CD4-positive, alpha-beta T cell (primary cell): ENCODE measurements at places on chromosomes 2 and 18. TPM values are rescaled to one million over a fixed set of nuclear protein-coding genes. Genes with fewer than 3 reads are reported as not detected.

- no peak for DNase-seq
These were observed 74.5 kb downstream of the SPRED2 start for GRCh38 chr2:65357959-65358294.

DNA sequence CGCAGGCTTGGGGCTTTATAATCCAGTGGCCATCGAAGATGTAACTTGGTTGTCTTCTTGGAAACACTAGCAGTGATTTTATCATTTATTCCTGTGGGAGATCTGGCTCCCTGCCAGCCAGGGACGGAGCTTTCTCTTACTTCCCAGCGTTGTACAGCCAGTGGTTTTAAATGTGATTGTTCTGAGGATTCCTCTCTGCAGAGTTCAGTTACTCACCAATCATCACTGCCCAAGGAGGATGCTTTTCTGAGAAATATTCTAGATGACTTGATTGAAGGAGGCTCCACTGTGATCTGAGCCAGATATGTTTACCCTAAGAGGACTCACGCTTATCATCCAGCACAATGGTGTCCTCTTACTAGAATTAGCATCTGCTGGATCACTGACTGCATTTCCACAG is 744.3 kb downstream of the RNF144A start:
- no peak for DNase-seq

DNA sequence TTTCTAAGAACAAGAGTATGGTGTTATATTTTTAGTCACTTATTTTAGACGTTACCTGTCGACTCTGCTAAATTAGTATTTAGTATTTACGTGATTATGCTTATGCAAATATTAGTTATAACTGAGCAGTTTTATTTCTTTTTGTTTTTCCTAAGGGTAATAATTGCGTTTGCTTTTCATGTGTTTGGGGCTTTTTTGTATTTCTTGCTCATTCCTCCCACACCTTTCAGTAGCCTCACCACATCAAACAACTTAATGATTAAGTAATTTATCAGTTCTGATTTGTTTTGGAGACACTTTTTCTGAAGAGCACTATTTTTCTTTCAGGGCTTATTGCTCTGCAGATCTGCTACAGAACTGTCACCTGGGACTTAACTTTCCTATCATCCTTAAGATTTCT is 7.5 kb downstream of the SLC4A1AP start:
- no peak for DNase-seq

GRCh38 chr2:62257466-62257865 is 61.6 kb downstream of the B3GNT2 start:
- no peak for DNase-seq

DNA sequence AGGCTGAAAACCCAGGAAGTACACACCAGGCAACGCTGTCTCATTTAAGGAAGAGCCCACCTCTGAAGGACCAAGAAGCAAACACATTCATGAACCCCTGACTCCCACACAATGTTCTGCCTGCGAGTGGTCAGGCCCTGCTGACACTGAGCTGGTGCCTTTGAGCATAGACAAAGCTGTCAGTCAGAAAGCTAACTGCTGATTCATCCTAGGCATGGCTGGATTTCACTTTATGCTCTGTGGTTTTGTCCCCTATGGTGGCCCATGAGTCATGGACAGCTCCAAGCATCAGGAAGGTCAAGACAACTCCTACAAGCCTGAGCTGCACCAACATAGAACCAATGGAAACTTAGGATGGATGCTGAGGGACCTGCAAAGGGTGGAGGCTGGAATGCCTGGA is 78.9 kb downstream of the UXS1 start:
- no peak for DNase-seq

GRCh38 chr2:72847534-72848315 is 21.9 kb upstream of the EXOC6B start:
- no peak for DNase-seq

DNA sequence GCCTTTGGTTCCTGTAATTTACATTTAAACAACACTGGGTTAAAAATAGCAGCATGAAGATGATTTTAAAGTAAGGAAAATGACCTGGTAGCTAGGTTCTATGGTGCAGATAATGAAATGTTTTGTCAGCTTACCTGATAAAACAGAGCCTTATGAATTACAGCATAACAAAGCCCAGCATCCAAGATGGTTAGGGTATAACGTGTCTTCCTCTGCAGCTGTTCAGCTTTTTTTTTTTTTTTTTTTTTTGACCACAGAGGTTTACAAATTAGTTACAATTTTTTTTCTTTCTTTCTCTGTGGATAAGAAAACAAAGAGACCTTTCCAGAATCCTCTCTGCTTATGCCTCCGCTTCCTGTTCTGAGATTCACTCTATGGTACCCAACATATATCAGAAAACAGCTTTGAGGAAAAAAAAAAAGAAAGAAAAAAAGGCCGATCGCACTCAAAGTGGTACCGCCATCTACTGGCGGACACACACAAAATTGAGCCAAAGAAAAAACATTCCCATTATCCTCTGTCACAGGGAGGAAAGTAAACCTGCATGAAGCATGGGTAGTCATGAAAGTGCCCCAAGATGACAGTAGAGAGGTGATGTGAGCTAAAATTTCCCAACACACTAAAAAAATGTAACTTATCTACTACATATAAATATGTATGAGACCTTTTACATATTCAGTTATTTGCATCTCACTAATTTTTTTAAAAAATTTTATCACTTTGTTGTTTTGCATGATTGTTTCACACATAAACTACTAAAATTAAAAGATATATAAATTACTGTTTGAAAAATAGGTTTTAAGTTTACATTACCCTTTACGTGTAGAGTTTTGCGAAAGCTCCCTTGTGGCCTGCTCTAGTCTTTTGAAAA is at the start of gene SCN3A:
SCN3A (minus strand) TSS at position 362 of the 871 bp plus-strand sequence. CDS start 27,656 bp downstream, outside the sequence.
- DNase-seq = no peak

GRCh38 chr2:78431241-78431640 is 594.3 kb upstream of the REG3G start:
- DNase-seq = no peak

DNA sequence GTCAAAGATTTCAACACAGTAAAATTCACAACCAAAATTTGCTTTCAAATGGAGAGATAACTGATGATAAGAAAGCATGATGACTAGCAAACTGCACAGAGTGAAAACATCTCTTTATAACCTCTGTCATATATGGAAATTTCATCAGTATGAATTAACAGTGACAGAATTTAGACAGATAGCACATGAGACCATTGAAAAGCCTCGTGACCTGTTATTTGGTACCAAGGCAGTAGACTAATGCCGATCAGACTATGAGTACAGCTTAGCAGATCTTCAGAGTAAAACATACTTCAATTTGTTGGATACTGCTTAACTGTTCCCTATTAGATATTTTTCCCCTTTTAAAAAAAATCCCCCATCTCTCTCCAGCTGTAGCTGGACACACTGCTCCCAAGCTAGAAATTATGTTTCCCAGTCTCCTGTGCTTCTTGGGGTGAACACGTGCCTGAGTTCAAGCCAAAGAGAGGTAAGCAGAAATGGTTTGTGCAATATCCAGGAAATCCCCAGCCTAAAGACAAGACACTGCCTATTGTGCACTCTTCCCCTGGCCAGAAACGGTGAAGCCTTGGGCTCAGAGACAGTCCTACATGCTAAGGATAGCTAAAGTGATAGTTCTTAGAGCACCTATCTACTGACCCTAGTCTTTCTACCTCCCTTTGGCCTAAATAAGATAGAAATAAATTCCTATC is 256.1 kb downstream of the NCKAP5 start:
- no peak for DNase-seq

GRCh38 chr2:61759005-61759404 is 94.9 kb downstream of the FAM161A start:
- DNase-seq = no peak

- DNase-seq = no peak
These were observed 678.4 kb downstream of the ERBB4 start for GRCh38 chr2:211860224-211860623.

DNA sequence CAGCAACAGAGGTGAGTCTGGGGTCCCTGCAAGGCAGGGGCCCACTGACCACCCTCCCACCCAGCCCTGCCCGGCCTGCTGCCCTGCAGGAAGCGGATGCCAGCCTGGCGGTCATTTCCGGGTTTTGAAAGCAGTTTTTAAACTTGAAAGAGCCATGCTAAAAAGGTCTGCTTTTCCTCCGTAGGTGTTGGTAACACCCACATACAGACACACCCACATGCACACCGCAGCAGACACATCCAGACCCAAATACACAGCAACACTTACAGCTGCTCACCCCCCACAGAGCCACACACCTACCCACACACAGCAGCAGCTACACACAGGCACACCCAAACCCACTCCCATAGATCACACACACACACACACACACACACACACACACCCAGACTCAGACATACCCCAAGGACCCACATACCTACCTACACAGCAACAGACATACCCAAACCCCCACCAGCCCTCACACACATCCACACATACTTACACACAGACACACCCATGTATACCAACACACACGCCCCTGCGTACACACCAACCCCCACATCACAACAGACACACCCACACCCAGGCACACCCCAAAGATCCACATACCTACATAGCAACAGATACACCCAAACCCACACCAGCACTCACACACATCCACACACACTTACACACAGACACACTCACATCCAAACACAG is 7.6 kb downstream of the ZFP36L2 start:
- peak; percentile 67 for DNase-seq

DNA sequence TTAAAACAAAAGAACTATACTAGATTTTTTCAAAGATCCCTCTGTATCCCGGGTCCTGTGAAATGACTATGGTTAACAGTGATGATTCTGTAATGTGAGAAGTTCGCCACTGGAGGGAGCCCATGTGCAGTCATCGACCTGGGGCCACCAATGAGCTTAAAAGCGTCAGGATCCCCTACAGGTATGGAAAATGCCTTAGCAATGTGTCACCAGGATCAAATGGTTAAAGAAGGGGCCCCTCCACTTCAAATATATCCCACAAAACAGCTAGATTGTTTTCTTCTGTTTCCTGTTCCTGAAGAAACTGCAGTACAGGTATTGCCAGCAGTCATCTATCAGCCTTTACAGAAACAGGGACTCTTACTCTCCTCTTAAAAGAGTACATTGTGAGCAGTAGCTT is 15.3 kb downstream of the CHRNA1 start:
- DNase-seq = peak; percentile 62

DNA sequence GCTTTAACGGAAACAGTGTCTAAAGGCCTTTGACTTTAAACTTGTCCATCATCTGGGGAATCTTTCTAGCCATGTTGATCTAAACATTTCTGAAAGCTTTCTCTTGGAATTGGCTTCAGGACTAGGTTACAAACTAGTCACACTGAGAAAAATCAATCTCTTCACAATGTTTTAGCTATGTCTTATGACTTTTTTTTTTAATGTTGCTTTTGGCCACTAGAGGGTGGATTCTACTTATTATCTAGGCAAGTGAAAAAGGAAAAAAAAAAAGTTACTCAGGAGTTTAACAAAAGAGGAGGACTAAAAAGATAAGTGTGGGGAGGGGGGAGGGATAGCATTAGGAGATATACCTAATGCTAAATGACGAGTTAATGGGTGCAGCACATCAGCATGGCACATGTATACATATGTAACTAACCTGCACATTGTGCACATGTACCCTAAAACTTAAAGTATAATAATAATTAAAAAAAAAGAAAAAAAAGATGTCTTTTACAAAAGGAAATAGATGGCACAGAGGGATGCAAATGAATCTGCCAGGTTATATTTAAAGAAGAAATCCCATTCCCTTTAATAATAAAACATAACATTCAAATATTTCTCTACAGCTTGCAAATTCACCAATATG is 160.4 kb upstream of the PID1 start:
- DNase-seq = no peak

DNA sequence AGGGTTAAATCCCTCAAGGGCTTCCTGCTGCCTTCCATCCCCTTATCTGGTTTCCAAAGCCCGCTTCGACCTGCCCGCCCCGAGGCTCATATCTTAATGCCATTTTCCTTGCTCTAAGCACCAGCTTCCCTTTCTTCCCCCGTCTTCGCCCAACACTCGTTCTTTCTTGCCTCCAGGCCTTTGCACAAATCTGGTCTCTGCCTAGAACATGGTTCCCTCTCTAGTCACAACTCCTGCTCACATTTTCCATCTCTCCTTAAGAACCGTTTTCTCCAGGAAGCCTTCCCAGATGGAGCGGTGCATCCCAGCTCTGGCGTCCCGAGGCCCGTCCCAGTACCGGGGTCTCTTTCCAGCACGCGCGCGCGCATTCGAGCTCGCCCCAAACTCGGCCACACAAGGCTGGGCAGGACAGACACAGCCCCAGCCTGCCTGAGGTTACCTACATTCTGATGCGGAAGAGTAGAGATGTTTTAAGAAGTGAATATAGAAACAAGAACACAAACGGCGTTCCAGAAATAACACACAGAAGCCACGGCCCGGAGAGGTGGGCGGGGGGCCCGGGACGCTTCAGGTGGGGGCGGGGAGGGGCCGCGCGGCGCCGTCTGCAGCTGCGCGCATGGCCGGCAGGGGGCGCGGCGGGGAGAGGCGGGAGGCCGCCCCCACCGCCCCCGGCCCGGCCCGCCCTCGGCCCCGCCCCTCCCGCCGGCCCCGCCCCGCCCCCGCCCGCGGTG is at the start of gene DGKD:
DGKD (plus strand) TSS at position 726 of the 731 bp plus-strand sequence. CDS start 25 bp downstream, outside the sequence.
- peak; percentile 76 for DNase-seq

- no peak for DNase-seq
These were observed 111.9 kb upstream of the LINC00305 start for GRCh38 chr18:64260810-64261209.

DNA sequence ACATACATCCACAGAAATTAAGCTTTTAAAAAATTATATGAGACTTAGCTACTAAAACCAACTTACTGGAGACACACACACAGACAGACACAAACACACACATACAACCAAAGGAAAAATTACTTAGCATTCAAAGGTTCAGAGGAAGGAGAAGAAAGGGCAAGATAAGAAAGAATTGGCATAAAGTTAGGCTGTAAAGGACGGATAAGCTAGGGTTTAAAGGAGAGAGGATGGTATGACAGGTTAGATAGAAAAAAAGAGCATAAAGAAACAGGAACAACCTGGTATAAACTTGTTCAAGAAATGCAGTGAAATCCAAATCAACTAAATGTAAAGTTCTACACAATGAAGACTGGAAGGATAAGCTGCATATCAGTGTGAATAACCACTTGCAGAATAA is 73.4 kb downstream of the SLC66A3 start:
- no peak for DNase-seq

- DNase-seq = no peak
These were observed 46.3 kb downstream of the MERTK start for GRCh38 chr2:111944531-111945210.

DNA sequence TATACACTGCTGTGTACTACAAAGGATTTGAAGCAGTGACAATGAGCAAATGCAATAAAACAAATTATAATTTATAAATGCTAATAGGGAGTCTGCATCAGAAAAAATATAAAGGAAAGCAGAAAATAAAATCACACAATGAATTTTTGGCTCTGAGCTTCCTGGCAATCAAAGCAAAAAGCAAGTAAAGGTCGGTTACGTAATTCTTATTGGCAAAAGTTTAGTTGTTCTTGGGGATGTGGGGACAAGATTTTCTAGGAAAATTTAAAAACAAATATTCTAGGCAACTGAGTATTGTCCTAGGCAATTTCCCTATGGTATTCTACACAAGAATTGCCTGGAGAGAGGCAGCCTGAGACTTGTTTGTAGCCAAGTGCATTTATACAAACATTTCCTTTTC is 1.8 kb downstream of the ORC2 start:
- no peak for DNase-seq

Gene KHK
- total RNA-seq = 4.7 TPM

Gene DSG2
- 0.11 TPM for total RNA-seq

Gene NEB
- total RNA-seq = 1.8 TPM

Gene RIT2
- total RNA-seq = not detected

Gene ATP6V1B1
- total RNA-seq = not detected

Gene HOXD12
- total RNA-seq = not detected

Gene CD8B2
- not detected for total RNA-seq
